ENCODE measurements at places on chromosomes 4 and X.

- DNase-seq, result no peak
Observed at GRCh38 chr4:159444678-159445077, 341.8 kb downstream of the RAPGEF2 start.

DNA sequence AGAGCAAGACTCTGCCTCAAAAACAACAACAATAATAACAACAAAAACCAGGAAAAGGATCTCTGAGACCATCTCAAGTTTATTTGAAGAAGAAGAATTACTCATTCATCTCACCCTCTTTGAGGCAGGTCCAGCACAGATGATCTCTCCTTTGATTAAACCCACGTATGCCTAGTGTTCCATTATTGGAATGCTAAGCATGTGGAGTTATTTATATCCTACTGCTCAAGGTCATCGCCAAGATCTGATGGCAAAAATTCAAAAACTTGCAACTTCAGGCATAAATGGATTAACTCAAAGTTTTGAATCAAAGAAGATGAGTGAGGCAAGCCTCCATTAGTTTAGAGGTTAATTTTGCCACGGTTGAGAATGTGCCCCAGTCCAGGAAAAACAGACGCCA is 184.2 kb downstream of the DHRSX start:
- DNase-seq, result no peak

GRCh38 chr4:110352670-110353442 is 123.1 kb upstream of the ENPEP start:
- DNase-seq, result no peak

GRCh38 chr4:52813546-52813945 is 48.6 kb upstream of the RASL11B start:
- no peak for DNase-seq

- DNase-seq, result no peak
Observed at GRCh38 chr4:70182517-70183167, 12.9 kb upstream of the ODAM start.

DNA sequence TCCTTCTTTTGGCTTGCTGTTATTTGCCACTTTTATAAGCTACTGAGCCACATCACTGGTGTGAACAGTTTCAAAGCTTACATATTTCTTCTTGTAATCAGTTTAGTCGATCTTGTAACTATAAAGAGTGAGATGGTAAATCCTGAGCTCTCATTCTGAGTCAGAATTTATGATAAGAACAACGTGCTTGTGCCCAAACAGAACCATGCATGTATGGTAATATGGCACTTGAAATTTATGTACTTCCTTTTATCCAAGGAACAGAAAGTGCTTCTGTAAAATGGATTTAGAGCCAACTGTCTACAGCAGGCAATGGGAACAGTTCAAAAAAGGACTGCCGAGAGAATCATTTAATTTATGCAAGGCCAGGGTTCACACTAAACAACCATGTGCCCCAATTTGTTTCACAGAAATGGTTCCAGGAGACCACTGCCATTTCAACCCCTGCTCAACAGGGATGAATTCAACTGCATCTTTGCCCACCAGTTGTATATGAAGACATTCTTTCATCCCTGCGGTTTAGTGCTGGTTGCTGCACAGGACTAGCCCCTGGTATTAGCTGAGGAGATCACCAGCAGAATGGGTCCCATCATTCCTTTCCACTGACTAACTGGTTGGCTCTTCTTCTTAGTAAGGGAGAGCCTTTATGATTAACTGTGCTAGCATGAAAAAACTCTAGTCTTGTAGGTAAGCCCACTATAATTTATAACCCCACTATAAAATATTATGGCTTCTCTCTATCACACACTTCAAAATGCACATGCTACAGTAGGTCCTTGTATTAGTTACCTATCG is 162.9 kb upstream of the PGRMC2 start:
- DNase-seq, result no peak

GRCh38 chrX:40385682-40386081 is 195.1 kb upstream of the ATP6AP2 start:
- DNase-seq, result no peak

DNA sequence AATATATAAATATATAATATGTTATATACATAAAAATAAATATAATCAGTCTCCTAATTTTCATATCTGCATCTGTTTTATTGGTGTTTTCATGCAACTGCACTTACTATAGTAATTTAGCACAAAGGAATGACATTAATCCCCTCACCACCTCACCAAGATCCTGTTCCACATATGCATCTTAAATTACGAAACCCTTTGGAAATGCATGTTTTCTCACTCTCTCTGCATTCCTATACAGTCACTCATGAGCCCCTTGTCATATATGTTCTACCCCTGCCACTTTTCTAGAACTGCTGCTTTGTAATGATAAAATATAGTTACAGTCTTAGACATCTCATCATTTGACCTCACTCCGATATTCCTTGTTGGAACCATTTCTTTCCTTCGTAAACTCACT is 728.7 kb upstream of the SLIT2 start:
- no peak for DNase-seq

GRCh38 chr4:42785817-42786216 is 106.7 kb upstream of the GRXCR1 start:
- no peak for DNase-seq

- no peak for DNase-seq
Observed at GRCh38 chr4:101682946-101683345, 107.6 kb upstream of the BANK1 start.

- no peak for DNase-seq
Observed at GRCh38 chrX:122184791-122185190, 999.3 kb upstream of the GRIA3 start.

DNA sequence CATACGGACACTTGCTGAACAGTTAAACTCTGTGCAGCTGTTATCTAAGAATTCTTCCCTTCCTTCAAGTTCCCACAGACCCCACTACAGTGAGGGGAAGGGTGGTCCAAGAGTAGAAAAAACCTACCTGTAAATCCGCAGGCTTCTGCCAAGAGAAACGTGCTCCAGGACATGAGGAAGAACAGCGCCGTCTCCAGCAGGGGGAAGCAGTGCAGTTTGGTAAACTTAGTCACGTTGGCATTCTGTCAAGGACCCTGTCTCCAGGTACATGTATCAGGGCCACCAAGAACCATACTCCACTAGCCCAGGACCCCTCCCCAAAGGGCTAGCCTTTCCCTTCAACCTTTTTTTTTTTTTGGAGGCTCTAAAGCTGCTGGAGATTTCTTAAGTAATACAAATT is 79.9 kb downstream of the CHST7 start:
- no peak for DNase-seq

All from activated CD8-positive, alpha-beta memory T cell treated with anti-CD3 and anti-CD28 coated beads for 48 hours (primary cell).